ENCODE measurements at places on chromosomes 12 and 14.

DNA sequence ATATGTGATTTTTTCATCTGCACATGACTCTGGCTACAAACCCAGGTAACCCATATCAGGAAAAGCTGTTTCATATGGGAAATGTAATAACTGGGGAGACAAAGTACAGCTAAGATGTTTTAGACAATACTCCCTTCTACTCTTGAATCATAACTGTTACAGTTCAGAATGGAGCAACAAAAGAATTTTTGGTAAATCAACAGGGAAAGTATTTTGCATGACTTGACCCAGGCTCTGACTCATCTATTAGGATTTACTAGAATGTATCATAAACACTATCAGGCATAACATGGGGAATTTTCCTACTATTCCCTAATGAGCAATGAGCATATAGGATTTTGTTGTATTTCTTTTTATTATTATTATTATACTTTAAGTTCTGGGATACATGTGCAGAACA, 553.0 kb downstream of the SLC16A7 start:
- DNase-seq = no peak

DNA sequence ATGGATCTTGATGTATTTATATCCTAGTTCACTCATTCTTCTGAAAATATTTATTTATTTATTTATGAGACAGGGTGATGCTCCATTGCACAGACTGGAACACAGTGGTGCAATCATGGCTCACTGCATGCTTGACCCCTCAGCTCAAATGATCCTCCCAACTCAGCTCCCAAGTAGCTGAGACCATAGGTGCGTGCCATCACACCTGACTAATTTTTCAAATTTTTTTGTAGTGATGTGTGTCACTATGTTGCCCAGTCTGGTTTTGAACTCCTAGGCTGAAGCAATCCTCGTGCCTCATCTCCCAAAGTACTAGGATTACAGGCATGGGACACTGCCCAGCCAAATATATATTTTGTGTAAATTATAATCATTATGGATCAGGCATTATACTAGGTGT, 595.6 kb upstream of the ATP2B1 start:
- DNase-seq = no peak

GRCh38 chr12:89139390-89139789, 212.9 kb downstream of the DUSP6 start:
- DNase-seq = no peak

- no peak for DNase-seq
Measured at GRCh38 chr14:69105326-69105725, 47.6 kb downstream of the DCAF5 start.

DNA sequence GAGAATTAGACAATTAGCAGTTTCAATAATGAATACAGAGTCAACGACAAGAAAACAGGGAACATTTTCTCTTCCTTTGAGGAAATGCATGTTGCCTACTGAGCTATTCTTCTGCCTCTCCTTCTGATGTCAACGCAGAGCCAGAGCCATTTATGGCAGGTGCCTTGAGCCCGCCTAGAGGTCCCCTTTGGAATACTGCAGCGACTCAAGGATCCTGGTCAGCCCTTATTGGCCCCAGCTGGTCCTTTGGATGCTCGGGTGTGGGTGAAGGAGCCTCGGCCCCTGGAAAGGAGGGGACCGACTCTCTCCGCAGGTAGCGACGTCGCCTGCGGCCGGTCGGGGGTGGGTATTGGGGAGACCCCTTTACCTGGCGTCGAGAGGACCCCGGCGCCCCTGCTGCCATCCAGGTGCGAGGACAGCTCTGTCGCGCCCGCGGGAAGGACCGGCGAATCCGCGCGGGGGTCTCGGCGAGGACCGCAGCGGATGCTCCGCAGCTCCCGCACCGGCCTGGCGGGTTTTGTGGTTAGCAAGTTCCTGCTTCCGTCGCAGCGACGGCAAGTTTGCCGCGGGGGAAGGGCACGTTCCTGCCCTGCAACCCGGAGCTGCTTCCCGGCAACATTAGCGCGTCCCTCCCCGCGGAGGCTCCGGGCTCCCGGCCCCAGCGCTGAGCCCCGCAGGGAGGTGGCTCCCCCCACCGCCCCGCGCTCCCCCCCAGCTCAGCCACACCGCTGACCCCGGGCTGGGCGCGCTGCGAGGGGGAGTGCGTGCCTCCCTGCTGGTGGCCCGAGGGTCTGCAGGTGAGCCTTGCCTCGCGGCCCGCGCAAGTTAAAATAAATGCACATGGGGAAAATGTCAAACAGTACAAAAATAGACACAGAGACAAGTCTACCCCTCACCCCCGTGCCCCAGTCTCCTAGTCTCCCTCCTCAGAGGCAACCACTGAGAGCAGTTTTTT, at the start of gene MANSC1:
TSS of gene MANSC1 (minus strand) at position 532 of the 955 bp plus-strand sequence. CDS start 6,928 bp downstream, outside the sequence.
- DNase-seq = peak; percentile 81

DNA sequence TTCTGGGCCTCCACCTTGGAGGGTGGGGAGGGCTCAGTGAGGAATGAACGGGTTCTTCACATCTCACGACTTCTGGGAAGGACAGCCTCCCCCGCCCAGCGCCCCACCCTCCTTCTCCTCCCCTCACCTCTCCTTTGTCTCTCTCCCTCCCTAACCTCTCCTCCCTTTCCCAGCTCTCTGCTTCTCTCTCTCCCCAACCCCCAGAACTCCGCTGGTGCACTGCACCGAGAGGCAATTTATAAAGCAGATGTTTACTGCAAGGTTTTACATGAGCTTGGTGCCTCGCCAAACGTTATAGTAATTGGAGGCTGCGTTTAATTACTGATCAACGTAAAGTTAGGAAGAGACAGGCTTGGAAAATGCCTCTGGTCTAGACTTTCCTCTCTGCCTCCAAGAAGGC, 42.9 kb upstream of the FAM222A start:
- DNase-seq = no peak

DNA sequence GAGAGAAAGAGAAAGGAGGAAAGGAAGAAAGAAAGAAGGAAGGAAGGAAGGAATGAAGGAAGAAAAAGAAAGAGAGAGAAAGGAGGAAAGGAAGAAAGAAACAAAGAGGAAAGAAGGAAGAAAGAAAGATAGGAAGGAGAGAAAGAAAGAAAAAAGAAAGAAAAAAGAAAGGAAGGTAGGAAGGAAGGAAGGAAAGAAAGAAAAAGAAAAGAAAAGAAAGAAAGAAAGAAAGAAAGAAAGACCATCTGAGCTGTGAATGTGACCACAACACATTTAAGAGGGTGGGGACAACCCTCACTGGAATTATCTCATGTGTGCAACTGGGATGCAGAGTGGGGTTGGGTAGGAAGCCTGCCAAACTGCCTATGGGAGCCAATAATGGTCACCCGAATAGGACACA, 36.0 kb upstream of the BATF start:
- DNase-seq = no peak

GRCh38 chr12:52334185-52334584, 13.0 kb upstream of the KRT83 start:
- no peak for DNase-seq
